ENCODE measurements at places on chromosomes 11 and 22.

DNA sequence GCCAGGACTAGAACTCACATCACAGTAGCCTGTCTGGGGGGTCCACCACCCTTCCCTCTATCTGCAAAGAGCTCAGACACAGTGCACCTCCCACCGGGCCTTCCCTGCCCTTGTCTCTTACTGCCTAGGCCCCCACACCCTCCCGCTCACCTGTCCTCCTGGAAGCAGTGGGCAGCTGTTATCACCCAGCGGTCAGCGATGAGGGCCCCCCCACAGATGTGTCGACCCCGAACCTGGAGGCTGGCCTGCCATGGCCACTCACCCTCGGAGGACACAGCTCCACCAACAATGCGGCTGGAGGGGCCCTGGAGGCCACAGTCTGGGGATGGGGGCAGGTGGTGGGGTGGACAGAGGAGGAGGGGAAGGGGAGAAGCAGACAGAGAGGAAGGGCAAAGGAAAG lies 18.8 kb downstream of the KCTD17 start:
- DNase-seq = no peak

- no peak for DNase-seq
These were observed 2.2 kb downstream of the SRRD start for GRCh38 chr22:26485806-26486390.

DNA sequence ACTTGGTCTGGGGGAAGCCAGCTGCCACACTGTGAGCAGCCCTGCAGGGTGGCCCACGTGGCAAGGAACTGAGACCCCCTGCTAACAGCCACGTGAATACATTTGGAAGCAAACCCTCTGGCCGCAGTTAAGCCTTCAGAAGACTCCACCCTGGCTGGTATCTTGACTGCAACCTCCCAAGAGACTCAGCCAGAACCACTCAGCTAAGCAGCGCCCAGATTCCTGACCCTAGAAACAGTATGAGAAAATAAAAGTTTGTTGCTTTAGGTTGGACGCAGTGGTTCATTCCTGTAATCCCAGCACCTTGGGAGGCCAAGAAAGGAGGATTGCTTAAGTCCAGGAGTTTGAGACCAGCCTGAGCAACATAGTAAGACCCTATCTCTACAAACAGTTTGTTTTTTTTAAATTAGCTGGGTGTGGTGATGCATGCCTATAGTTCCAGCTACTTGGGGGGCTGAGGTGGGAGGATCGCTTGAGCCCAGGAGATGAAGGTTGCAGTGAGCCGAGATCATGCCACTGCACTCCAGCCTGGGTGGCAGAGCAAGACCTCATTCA lies 8.7 kb downstream of the ZMAT5 start:
- no peak for DNase-seq

DNA sequence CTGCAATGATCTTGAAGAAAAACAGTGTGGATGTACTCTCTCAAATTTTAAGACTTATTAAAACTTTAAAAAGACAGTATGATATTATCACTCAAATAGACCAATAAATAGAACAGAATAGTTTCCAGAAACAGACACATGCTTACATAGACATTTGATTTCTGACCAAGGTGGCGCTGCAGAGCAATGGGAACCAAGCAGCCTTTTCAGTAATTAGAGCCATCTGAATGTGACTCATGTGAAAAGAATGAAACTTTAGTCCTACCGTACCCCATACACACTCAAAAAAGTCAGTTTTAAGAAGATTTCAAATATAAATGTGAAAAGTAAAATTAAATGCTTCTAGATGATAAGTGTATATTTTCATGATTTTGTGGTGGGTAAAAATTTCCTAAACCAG lies 74.2 kb upstream of the MS4A8 start:
- DNase-seq = no peak

DNA sequence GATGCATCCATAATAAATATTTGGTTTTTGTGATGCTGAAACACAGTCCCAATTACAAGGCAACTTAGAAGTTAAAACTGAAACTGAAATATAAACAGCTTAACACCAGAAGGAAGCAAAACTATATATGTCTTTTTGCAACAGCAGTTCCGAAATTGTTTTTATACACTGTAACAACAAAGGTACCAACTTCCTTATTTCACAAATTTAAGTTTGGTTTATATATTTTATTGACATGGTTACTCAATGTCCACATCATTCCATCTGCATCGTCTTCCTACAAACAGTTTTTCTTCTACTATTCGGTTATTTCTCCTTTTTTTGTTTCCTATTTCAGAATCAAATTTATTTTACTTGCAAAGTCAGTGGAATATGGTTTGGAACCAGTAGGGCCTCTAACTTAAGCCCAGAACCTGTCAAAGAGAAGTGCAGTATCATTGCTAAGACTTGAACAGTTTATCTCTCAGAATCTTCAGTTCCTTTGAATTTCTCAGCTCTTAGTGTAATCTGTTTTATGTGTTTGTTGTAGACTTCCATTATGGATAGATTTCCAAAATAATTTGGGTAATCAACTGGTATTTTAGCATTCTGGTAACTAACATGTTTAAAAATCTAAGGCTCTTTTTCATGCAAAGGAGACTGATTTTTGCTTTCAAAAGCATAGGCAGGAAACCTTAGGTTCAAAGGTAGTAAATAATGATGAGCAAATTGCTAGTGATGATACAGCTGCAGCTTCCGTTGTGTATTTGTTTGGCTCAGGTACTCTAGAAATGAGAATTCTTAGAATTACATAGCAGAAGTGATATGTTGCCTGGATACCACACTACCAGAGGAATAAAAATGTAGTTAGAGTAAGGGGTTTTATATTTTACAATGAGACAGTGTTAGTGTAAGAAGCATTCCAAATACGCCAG lies 8.2 kb upstream of the HSPA8 start:
- no peak for DNase-seq

DNA sequence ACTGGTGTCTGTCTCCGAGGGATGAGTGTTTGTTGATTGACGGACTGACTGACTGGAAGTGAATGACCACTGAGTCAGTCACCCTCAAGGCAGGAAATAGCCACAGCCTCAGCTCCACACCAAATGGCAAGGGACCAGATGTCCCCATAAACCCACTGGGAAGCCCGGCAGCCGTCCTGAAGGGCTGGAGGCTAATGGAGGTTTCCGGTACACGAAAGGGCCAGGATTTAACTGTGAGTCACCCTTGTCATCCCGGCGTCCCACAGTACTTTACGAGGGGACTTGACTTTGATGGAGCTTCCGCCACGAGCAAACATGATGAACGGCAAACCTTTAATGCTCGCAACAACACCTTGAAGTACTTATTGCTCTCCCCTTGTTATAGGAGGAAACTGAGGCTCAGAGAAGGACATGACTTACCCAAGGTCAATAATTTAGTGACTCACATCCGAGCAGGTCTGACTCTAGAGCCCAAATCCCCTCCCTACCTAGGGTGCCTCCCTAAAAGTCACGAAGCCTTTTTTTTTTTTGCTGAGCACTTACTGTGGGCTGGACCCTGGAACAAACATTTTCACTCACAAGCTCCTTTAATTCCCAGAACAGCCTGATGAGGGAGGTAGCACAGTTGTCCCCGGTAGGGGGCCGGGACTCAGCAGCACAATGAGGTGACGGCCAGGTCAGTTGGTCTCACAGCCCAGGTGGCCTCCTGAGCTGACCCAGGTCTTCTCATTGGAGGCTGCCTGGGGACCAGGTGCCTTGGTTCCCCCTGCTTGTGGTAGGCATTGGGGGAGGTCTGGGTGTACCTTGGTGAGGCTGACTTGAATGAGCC lies 25.2 kb upstream of the GCAT start:
- no peak for DNase-seq

- DNase-seq = no peak
These were observed 22.5 kb upstream of the MPPED1 start for GRCh38 chr22:43389227-43389836.

- no peak for DNase-seq
These were observed 9.3 kb downstream of the TTLL8 start for GRCh38 chr22:50048836-50049235.

DNA sequence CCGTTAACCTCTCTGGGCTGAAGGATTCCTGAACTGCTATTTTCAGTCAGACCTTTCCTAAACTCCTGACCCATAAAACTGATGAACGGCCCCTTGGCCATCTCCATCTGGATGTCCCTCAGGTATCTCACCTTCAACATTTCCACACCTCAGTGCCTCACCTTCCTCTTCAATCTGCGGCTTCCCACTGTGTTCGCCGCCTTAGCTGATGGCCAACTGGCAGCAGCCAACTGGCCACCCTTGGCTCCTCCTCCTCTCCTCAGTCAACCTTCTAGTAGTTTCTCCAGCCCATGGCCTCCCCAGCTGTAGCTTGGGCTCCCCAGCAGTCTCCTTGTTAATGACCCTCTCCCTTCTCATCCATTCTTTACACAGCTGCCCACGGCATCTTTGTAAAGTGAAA lies 55.0 kb upstream of the PHOX2A start:
- no peak for DNase-seq

DNA sequence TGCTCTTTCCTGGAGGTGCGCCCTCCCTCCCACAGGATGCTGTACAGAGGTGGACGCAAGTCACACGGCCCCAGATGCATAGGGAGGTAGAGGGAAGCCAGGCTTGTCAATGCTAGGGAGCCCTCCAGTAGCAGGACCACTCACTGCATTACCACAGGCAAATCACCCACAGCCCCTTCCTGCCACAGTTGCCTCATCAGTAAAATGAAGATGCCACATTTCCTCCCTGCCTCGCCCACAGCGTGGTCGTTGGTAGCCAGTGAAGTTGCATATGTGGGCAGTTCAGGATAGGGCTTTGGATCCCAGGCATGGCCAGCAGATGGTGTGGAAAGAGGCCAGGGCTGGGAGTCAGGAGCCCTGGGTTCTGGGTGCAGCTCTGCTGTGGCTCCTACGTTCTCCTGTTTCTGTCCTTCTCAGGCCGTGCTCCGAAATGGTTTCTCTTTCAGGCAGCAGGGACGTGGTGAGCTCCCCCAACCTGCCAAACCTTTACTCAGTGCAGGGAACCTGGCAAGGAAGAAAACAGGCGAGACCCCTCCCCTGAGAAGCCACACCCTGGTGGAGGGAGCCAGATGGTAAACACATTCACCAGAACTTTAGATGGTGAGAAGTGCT lies 22.6 kb downstream of the DAGLA start:
- DNase-seq = no peak
